ENCODE measurements at places on chromosomes 6 and 20.

DNA sequence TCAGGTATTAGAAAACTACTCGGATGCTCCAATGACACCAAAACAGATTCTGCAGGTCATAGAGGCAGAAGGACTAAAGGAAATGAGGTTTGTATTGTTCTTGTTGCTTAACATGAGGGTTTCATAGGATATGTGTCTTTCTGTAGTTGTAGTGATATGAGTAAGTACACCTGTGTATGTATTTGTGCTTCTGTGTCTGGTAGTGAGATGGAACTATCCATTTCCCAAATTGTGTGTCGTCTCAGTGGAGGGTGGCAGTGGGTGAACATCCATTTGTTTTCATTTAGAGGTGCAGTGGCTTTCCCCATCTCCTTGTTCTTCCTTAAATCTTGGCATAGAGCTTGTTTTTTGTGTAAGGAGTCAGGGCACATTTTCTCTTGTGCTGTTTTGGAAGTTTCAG is 8.2 kb downstream of the ASXL1 start:
- DNase-seq, result no peak

GRCh38 chr6:154284313-154284853 is 72.2 kb downstream of the IPCEF1 start:
- no peak for DNase-seq

- no peak for DNase-seq
Observed at GRCh38 chr6:161037873-161038228, 46.3 kb downstream of the MAP3K4 start.

DNA sequence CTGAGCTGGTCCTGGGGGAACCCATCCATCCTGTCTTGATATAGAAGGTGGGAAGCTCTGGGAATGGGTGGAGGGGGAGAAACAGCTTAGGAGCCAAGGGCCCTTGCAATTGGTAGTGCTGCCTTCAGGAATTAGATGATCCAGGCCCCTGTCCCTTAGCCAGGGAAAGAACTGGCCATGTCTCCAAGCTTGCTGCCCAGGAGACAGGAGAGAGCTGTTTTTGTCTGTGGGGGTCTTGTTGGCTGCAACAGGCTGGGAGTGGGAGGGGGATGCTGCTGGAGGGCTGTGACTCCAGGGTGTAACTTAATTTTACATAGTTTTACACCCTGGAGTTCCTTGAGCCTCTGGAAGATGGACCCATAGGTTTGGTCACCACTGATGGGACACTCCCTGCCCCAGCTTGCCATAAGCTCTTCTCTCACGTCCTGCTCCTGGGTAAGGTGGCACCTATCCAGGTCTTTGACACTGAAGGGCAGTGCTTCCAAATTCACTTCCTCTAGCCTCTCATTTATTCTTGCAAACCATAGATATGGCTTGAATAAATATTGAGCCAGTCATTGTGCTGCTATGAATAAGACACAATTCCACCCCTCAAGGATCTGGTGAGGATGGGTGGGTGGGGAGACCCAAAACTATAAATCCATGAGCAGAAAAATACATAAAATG is 16.8 kb downstream of the VEGFA start:
- no peak for DNase-seq

DNA sequence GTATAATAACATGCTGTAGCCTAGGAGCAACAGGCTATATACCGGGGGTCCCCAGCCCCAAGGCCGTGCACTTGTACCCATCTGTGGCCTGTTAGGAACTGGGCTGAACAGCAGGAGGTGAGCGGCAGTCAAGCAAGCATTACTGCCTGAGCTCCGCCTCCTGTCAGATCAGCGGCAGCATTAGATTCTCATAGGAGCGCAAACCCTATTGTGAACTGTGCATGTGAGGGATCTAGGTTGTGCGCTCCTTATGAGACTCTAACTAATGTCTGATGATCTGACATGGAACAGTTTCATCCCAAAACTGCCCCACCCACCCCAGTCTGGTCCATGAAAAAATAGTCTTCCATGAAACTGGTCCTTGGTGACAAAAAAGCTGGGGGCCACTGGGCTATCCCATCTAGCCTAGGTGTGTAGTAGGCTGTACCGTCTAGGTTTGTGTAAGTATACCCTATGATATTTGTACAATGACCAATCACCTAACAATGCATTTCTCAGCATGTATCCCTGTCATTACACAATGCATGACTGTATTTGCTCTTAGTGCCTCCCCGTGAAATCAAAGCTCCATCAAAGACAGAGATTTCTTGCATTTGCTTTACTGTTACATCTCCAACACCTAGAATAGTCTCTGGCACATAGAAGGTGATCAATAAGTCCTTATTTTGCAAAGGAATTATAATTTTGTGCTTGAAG is 30.8 kb downstream of the NHSL1 start:
- DNase-seq, result peak; percentile 70

DNA sequence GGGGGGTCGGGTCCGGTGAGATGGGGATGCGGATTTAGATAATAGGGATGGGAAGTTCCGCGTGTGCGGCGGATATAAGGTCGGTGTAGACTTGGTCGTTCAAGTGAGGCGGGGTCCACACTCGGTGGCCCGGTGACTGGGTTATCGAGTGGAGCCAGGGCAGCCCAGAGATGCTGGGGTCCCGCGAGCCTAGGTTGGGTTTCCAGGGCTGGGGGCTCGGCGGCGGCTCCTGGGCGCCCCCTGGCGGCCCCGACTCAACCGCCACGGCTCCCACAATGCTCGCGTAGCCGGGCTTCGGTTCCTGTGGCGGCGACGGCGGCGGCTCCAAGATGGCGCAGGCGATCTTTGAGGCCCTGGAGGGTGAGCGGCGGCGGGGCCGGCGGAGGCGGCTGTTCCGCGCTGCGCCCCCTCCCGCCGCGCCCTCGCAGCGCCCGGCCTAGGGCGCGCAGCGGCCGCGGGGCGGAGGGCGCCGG is at the start of gene ZNF341:
Gene ZNF341 (plus strand): TSS at position 304 of the 473 bp plus-strand sequence. CDS start 26 bp downstream, at position 330.
- no peak for DNase-seq

DNA sequence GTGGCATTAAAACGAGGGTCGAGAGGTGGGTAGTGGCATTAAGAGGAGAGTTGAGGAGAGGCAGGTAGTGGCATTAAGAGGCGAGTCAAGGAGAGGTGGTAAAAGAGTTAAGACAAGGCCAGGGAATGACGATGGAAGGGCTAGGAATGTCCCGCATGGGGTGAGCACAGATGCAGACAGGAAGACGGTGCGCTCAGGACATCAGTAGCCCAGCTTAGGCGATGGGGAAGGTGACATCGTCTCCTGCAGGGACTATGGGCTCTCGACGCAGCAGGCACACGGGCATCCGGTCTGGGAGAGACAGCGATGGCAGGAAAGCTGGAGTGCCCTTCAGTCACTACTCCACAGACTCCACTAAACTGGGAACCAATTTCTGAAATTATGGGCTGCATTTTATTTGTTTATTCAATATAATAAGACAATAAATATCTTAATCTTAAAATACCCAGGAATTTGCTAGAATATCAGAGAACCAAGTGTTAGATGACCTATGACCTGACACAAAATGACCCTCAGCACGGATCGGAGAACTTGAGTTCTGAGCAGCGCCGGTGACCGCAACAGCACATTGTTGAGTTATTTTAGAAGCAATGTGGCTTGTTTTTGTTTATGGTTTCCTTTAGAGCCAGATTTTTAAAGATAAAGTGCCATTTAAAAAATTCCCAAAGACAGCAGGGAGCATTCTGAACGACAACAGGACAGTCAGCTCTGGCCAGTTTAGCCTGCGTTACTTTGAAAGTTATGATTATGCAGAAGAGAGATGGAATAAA is 177.7 kb downstream of the SMOC2 start:
- no peak for DNase-seq

GRCh38 chr6:135464634-135465033 is 32.9 kb downstream of the AHI1 start:
- no peak for DNase-seq

- DNase-seq, result peak; percentile 31
Observed at GRCh38 chr20:16501301-16501700, 71.9 kb downstream of the KIF16B start.

DNA sequence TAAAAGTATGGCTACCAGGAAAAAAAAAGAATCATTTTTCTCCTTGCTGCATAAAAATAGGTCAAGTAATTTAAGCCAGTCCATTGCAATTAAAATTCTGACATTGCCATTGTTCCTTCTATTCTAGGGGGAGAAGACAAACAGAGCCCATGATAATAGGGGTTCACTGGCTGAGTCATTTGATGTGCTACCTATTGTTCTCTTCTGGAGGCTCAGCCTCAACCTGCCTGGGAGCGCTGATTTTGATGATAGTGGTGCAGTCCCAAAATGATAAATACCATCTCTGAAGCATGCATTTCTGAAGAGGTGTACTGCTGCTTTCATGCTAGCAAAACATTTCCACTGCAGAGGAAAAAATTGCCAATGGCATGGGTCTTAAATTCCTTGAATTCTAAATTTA is 5.8 kb downstream of the CITED2 start:
- DNase-seq, result no peak

Data from fibroblast of mammary gland (primary cell).